ENCODE measurements at places on chromosomes 16 and 17.

DNA sequence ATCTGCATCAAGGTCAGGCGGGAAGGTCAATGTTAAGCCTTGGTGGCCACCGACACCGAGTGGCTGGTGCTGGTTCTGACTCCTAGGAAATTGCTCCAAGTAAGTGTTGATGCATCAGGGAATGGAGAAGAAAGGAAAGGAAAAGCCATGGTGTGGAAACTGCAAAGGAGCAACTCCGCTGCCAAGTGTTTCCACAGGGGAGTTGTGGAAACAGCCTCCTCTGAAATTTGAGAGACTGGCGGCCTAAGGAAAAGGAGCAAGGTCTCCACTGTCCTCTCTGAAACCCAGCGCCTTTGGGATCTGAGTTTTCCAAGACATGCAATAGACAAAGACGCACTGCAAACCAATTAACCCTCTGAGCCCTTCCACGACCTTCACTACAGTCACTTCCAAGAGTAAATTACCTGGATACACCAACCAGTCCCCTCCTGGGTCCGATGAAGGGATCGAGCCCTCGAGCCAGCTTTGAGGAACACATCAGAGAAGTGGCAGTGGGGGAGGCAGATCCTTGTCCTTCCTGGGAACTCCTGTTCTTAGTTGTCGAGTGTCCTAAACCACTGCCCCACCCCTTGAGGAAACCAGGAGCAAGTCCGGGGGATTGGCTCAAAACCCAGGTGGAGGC is 51.1 kb downstream of the SRL start:
- DNase-seq: no peak

GRCh38 chr16:88132836-88133506 is 181.7 kb downstream of the BANP start:
- no peak for DNase-seq

DNA sequence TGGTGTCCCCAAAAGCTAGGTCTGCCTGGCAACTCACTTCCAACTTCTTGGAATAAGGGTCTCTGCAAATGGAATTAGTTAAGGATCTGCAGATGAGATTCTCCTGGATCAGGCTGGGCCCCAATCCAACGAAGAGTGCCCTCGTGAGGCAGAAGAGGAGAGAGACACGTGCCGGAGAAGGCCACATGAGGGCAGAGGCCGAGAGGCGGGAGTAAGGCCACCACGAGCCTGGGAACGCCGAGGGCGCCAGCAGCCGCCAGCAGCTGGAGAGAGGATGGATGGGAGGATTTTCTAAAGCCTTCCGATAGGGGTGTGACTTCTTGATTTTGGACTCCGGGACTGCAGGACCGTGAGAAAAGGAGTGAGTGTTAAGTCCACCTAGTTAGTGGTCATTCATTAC is 76.3 kb downstream of the JPH3 start:
- no peak for DNase-seq

- no peak for DNase-seq
Measured at GRCh38 chr16:29686740-29687332, 7.9 kb downstream of the QPRT start.

GRCh38 chr16:82625066-82625968 is 1.5 kb upstream of the CDH13 start:
- no peak for DNase-seq

DNA sequence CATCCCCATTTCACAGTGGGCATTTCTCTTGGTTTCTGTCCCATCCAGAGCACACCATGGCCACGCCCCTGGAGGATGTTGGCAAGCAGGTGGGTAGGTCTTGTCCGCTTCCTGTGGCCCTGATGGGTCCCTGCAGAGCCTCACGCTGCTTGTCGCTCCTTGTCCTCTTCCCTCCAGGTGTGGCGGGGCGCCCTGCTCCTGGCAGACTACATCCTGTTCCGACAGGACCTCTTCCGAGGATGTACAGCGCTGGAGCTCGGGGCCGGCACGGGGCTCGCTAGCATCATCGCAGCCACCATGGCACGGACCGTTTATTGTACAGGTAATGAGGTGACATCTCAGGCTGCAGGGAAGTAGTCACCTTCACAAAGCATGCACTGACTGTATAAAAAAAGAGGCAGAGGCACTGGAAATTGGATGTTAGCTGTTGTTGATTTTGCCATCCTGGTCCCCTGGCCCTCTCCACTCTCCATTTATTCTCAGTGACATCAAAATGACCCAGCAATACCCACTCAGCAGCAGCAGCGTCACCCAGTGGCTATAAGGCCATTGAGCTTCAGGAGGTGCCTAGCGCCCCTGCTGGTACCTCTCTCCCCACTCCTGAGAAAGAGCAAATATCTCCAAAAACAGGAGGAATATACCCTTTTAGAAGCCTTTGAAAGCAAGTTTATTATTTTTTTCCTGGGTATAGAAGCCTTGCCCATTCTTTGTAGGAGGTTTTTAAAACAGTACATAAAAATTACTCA is 13.7 kb downstream of the METTL22 start:
- peak; percentile 57 for DNase-seq

GRCh38 chr17:5110816-5111215 is 862 bp downstream of the ZNF232 start:
- DNase-seq: no peak

- no peak for DNase-seq
Measured at GRCh38 chr17:6592173-6592572, 35.8 kb upstream of the PITPNM3 start.
